ENCODE measurements at places on chromosomes 1 and 21.
A peak's percentile ranks its signal among the peaks of the same experiment; 100 is the strongest.

DNA sequence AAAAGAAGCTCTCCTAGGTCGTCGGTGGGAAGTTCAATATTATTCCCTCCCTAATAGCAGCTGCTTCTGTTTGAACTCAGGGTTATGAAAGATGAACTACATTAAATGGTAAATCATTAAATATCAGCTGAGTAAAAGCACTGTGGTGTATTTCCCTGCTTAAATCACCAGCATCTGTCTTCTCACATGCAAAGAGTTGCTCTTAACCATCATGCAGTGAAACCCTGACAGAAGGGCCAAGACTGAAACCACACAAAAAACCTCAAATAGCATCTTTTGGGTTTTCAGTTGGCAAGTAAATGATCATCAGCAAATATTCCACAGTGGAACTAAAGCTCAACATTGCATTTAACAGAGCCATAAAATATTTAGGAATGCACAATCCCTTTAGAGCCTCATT lies 380.0 kb upstream of the ADGRL2 start:
- no peak for DNase-seq

GRCh38 chr1:28950449-28950848 lies 36.1 kb downstream of the EPB41 start:
- no peak for DNase-seq

DNA sequence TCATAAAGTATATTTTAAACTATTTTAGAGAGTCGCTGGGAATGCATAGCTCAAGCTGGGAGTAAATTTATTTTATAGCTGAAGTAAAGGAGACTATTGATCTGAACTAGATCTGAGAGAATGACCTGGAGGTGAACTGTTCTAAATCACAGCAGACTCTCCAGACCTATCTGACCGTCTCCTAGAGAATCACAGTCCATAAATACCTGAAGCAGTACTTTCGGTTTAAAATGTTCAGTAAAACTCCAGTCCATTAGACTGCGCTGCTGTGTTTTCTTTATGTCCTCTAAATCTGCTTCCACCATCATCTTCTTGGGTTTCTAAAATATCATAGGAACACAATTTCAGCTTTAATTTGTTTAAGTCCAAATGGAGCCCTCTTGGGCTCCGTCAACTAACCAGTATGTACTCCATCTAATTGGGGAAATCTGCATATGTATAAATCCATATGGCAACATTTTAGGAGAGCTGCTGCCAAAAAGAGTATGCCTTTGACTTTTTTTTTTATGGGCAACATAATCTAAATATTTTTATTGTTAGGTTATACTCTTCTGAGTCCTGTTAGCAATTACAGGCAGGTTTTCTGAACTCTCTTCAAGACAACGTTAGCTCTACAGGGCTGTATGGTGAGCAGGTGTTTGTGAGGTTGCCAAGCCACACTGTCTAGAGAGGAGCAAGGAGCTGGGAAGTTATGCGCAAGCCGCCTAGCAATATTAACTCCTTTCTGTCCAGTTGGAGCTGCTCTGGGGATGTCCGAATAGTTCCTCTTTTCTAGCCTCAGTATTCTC lies 111.2 kb downstream of the SPAG17 start:
- DNase-seq, result peak; percentile 1

GRCh38 chr1:13996334-13996733 lies 296.3 kb downstream of the PRDM2 start:
- DNase-seq, result no peak

- peak; percentile 56 for DNase-seq
These were observed 150.8 kb upstream of the C1orf105 start for GRCh38 chr1:172269644-172270043.

DNA sequence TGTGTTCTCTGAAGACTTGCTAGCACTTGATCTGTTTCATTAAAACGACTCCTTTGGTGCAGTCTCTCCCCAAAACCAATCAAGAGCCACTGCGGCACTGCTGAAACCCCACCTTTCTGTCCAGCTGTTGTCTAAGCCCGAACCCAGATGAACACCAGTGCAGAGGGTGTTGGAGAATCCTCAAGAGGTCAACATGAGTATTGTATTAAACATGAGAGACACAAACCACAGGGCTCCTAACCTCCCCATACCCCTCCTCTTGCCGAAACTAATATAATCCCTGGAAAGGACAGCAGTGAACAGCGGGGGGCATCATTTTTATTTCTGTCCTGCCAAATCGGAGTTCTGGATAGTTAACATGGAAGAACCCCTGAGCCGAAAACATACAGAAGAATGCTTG lies 333.9 kb downstream of the CAMTA1 start:
- DNase-seq, result no peak

Data from EH (cell line).